ENCODE measurements at places on chromosomes 1 and 21.

DNA sequence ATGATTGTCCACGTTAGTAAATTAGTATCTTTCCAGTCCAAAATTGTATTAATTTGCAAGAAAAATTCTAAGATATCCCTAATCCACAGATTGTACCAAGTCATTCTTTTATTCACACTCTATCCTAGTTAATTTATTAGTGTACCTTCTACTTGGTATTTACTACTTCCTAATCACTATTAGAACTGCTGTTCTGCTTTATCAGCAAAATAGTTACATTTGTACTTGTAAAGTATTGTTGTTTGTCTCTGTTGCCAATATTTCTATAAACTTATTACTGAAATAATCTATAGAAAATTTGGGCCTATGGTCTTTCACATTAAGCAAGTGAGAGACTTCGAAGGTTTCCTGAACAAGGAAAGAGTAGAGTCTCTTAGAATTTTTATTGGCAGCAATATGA lies 5.6 kb upstream of the CRP start:
- DNase-seq: no peak

DNA sequence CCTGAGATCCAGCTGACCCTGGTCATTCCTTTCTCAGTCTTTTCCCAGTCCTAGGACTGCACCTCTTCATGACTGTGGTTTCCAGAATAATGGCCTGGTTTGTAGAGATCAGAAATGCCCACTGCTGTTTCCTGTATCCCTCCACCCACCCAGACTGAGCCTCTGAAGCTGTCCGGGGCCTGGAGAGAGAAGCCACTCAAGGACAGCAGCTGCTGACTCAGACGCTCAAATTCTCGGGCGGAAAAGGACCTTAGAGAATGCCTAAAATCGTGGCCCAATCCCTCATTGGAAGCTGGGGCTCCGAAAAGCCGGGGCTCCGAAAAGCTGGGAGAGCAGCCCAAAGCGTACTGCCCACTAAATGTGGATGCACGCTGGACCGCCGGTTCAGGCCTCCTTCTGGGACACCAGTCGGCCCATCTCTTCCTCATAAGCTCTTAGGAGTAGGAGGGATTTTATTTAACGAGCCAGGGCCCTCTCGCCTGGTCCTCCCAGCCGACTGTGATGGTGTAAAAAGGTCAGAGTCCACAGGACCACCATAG lies 7.8 kb upstream of the GPR61 start:
- no peak for DNase-seq

DNA sequence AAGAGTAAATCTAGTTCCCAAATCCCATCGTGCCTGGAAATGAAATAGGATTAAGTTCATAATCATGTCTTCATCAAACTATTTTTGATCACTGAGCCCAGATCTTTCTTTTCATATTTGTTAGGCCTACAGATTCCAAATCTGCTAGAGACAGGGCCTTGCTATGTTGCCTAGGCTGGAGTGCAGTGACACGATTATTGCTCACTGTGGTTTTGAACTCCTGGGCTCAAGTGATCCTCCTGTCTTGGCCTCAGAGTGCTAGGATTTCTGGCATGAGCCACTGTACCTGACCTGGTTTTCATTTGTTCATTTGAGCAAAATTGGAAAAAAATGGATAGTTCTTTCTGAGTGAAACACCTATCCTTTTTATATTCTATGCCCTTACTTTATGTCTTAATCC lies 28.0 kb upstream of the DIPK1A start:
- DNase-seq: no peak

- peak; percentile 27 for DNase-seq
Measured at GRCh38 chr21:30257773-30258172, 25.0 kb downstream of the KRTAP24-1 start.

DNA sequence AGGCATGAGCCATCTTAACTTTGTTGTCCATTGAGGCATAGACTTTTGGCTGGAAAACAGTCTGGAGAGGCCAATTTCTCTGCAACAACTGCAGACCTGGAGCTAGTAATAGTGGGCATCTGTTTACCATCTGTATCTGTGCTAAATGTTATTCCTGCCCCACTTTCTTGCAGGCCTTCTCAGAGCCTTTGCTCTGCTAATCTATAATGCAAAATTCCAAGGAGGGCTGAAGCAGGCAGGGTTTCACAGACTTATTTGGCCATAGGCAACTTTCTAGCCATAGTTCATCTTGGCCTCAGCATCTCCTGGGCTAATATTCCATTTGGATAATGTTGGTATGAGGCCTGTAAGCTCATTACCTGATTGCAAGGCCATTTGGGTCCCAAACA lies 124.5 kb upstream of the CSF3R start:
- no peak for DNase-seq

- DNase-seq: no peak
Measured at GRCh38 chr1:8217011-8217711, 100.8 kb upstream of the SLC45A1 start.

- DNase-seq: no peak
Measured at GRCh38 chr1:27607239-27607804, 3.4 kb upstream of the AHDC1 start.

DNA sequence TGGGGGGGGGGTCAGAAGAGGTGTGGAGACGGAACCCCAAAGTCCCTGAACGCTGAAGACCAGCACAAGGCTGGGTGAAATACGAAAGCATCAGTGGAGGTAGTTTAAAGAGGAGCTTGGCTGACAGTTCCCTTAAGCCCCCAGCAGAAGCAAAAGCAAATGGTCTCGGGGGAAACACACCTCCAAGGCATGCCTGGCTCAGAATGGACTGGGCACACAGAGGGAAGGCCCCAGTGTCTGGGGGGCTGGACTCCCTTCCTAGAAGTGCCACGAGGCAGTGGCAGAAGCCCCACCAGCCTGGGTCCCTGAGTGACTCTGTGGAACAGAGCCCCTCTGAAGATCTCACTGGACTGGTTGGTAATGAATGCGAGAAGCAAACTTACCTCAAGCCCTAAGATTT lies 43.9 kb downstream of the UBE2G2 start:
- no peak for DNase-seq

GRCh38 chr1:11248169-11248568 lies 14.2 kb downstream of the MTOR start:
- no peak for DNase-seq

DNA sequence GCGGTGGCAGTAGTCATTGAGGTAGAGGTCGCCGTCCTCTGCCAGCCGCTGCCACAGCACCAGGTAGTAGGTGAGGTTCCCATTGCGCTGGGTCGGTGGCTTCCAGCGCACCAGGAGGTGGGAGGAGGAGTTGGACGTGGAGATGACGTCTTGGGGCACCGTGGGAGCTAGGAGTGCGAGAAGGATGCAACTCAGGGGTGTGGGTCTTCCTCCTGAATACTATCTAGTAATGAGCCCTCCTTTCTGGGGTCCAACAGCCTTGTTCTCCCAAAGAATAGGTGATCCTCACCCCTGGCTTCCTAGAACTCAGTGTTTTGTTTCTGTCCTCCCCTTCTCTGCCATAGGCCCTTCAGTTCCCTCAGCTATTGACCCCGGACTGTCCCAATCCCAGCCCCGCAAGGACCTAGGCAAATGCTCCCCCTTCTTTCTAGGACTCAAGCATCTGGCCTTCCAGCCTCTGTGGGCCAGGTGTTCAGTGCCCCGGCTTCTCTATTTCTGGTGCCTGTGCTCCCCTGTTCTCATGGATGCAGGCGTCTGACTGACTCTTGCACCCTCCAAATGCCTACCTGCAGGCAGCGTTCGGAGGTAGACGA lies 12.9 kb downstream of the INSRR start:
- DNase-seq: no peak

GRCh38 chr21:41707231-41707959 lies 59.5 kb downstream of the RIPK4 start:
- no peak for DNase-seq

Measured in erythroblast (primary cell).